Natural killer cell (primary cell): ENCODE measurements at places on chromosomes 2 and 18. TPM values are rescaled to one million over a fixed set of nuclear protein-coding genes. Genes with fewer than 3 reads are reported as not detected.

AFF3 gene
- total RNA-seq, result 9.6 TPM

ITGA4 gene
- total RNA-seq, result 189 TPM

GALNT14 gene
- total RNA-seq, result not detected

DNA sequence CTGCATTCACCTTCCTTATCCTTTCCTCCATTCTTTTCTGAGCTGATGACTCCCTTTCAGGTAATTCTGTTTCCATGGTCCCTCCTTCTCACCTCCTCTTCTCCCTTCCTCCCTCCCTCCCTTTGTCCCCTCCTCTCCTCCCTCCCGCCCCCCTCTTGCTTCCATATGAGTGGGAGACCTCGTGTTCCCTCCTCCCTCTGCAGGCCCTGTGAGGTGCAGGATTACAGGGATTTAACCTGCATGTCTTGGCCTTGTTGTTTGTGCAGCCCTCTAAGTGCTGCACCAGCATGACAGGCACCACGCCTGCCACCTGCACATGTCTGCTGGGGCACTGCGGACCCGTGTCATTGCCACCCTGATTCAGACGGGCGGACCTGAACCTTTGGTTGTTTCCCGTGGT, 103.1 kb downstream of the SNTG2 start:
- no peak for DNase-seq

GRCh38 chr2:9556121-9556743, 602 bp upstream of the ADAM17 start:
- DNase-seq, result no peak

DNA sequence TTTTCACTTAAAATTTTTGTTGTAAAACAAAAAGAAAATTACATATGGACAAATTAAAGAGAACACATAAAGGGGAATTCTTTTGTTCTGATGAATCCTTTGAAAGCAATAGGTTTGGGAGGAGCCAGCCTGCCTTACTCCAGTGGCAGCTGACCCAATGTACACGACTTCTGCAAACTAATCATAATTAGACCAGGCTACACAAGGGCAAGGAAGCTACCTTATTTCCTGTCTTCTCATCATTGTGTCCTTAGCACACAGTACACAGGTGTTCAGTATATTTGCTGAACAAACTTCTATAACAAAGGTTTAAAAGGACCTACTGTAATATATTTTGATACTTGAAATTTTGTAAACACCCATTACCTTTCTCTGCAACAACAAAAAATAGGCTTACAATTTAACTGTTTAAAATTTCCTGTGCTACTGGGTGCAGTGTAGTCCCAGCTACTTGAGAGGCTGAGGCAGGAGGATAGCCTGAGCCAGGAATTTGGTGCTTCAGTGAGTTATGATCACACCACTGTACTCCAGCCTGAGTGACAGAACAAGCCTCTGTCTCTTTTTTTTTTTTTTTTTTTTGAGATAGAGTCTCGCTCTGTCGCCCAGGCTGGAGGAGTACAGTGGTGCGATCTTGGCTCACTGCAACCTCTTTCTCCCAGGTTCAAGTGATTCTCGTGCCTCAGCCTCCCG, 18.9 kb downstream of the KCNG3 start:
- DNase-seq, result no peak

DNA sequence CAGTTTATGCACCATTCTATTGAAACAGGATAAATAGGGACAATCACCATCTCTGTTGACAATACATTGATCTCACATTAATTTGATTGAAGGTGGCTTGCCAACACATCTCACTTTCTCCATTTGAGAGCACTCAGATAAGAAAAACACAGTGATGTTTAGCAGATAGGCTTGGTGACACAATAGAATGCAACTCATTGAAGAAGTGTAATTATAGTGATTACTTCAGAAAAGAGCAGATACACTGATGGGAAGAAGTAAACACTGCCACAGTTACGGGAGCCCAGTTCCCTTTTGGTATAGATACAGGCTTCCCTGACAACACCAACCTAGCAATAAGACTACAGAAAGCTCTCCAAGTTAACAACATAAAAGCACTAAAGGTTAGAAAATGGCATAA, 89.1 kb downstream of the FIGN start:
- no peak for DNase-seq

DNA sequence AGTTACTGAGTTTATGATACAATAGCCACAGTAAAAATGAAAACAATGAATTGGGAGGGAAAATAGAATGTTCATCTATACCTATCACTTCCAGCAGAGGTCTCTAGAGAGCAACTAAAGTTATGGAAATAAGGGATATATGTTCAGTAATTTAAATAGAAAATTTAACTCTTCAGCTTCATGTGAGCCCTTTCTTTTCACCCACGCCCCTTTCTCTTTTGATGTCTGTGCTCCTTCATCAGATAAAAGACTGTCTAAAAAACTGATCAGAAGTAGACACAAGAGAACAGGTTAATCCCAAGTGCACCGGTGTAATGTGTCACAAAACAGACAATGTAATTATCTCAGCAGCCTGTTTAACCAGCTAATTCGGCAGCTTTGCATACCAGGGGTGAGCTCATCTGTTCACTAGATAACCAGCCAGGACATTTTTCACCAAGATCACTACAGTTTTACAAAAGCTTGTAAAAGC, 238.5 kb upstream of the ERBB4 start:
- peak; percentile 57 for DNase-seq

GRCh38 chr18:31931163-31931885, 11.6 kb downstream of the TRAPPC8 start:
- DNase-seq, result no peak

GRCh38 chr2:169065422-169065821, 3.9 kb upstream of the DHRS9 start:
- no peak for DNase-seq
